NCI-H2107 (cell line): ENCODE measurements at places on chromosomes 6 and 20.
A peak's percentile ranks its signal among the peaks of the same experiment; 100 is the strongest.

- no peak for DNase-seq
Measured at GRCh38 chr20:14422892-14423291, 85.5 kb upstream of the FLRT3 start.

GRCh38 chr20:10360878-10361277 is 73.1 kb downstream of the MKKS start:
- no peak for DNase-seq

DNA sequence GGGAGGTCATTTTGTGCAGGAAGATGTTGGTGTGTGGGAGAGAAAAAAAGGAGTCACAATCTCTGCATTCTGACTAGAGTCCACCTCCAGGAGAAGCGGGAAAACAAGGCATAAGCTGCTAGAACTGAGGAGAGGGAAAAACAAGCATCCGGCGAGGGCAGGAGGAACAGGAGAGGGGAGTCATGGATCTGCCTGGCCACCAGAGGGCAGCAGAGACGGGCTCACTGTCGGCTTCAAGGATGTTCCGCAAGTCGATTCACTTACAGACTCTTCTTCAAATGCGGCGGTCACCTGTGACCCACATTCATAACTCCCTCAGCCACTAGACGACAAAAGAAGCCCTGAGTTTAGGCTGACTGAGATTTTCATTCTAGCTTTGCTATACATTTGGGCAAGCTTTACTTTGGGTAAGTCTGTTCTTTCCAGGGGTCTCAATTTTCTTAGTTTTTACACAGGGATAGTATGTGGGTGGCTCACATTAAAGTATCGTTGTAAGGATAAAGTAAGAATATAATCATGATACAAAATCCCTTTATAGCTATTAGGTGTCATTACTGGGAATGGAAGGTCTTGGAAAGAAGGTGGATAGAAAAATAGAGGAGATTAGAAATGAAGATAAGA is 6.6 kb upstream of the BTNL2 start:
- DNase-seq = peak; percentile 2

DNA sequence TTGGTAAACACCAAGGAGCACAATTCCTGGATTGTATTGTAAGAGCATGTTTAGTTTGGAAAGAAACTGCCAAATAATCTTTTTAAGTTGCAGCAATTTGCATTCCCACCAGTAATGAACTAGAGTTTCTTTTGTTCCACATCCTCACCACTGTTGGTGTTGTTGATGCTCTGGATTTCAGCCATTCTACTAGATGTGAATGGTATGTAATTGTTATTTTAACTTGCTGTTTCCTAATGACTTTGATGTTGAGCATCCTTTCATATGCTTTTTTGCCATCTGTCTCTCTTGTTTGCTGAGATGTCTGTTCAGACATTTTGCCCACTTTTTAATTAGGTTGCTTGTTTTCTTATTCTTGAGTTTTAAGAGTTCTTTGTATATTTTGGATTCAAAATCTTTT is 1654.1 kb downstream of the GRIK2 start:
- DNase-seq = no peak

- DNase-seq = no peak
Measured at GRCh38 chr20:37510226-37510625, 10.8 kb upstream of the NNAT start.

- no peak for DNase-seq
Measured at GRCh38 chr6:56958481-56958880, 3.6 kb downstream of the BEND6 start.

- peak; percentile 20 for DNase-seq
Measured at GRCh38 chr20:9978397-9979004, 56.3 kb upstream of the ANKEF1 start.

- no peak for DNase-seq
Measured at GRCh38 chr6:109315341-109316110, 66.7 kb downstream of the CD164 start.

DNA sequence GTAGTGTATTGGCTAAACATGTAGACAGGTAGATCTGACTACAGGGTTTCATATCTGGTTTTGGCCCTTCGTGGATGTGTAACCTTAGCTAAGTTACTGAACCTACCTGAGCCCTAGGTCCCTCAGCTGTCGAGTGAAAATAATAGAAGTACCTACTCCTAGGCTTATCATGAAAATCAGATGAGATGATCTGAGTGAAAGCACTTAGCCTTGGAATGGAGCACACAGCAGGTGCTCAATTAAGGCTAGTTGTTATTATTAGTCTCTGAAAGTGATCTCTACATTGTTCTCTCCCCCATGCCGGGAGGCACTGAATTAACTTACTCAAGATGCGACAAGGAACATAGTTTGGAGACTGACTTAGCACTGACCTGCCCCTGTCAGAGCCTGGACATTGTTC is 174.7 kb upstream of the ZNF217 start:
- DNase-seq = no peak

DNA sequence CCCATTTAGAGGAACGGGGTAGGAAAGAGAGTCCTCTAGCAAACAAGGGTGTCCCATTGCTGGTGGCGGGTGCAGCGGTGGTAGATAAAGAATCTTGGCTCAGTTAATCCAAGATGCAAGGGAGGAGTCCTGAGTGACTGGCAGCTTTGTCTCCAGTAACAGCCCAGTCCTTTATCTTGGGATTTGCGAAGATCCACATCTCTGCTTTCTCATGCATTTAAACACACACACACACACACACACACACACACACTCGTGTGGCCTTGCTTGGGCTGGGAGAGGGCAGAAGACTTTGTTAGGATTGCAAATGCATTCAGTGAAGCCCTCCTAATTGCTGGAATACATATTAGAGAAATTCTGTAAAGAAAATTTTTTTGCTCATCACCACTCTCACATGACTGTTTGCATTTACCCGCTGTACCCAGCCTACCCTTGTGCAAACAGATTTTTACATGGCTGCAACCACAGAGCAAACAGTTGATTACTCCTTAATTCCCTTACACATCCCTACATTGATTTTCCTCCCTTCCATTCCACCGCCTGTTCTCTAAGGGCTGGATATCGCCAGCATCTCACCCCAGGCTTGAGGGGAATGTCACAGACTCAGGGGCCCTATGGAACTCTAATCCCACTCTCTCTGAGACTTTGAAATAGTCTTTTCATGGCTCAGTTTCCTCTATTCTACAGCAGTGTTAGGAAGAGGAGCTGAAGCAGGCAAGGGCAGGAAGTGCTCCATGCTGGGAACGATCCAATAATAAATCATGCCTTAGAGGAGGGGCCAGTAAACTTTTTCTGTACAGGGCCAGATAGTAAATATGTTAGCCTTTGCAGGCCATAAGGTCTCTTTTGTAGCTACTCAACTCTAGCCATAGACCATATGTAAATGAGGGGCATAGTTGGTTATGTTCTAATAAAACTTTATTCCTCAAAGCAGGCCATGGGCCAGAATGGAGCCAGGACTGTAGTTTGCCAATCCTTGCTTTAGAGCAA is 3.5 kb downstream of the C6orf132 start:
- DNase-seq = no peak

DNA sequence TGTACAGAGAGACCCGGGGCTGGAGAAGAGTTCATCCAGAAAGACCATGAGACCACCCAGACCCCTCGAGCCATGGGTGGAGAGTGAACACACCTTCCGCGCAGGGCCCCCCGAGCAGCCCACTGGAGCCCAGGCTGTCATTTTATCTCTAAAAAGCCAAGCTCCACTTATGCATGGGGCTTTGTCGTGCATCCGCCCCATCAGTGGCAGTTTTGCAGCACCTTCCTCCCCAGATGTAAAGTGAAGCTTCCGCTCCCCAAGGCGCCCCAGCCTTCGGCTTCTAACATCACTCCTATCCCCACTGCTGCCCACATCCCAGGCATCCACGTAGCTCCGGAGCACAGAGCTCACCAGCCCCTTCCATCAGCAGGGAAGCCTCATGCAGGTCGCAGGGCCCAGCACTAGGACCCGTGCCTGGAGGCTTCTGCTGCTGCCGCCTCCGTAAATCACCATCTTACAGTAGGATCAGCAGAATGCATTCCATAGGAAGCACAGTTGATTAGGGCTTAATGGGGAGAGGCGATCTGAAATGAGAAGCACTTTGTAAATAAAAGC is 301.1 kb downstream of the TAF4 start:
- no peak for DNase-seq

DNA sequence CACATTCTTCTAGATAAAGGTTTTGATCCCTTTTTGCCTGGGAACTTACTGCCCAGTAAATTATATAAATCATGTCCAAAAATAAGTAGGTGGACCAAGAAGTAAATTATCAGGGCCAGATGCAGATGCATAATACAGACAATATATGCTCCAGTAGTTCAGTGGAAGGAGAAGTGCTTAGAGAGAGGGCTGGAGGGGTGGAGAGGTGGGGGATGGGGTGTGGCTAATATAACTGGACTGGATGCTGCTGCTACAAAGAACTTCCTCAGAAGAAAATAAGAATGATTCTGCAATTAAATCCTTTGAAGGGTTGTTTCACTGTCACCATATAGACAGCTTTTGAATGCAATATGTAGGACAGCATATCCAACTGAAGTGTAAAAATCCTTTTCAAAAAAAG is 14.8 kb upstream of the TFAP2D start:
- DNase-seq = no peak

- DNase-seq = no peak
Measured at GRCh38 chr6:13284646-13285045, 43.7 kb downstream of the TBC1D7 start.

- no peak for DNase-seq
Measured at GRCh38 chr6:56220078-56220477, 27.3 kb downstream of the COL21A1 start.

DNA sequence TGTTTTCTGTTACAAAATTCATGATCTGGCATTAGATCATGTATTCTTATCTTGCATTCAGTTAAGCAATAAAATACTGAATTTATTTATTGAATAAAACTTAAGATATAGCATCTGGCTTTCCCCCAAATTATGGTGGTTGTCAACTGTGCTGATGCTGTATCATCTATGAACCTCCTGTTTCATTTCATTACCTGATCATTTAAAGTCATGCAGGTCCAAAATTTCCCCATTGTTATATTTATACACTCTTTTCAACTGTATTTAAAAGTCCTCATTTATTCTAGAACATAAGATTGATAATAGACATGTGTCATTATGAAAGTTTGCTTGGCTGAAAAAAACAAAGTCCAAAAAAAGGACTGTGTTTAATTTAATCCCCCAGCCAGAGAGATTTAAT is 627.4 kb upstream of the ADGRB3 start:
- no peak for DNase-seq

GRCh38 chr6:154506991-154507898 is 3.2 kb downstream of the CNKSR3 start:
- DNase-seq = no peak

- no peak for DNase-seq
Measured at GRCh38 chr6:143501851-143502250, 9.7 kb downstream of the FUCA2 start.

DNA sequence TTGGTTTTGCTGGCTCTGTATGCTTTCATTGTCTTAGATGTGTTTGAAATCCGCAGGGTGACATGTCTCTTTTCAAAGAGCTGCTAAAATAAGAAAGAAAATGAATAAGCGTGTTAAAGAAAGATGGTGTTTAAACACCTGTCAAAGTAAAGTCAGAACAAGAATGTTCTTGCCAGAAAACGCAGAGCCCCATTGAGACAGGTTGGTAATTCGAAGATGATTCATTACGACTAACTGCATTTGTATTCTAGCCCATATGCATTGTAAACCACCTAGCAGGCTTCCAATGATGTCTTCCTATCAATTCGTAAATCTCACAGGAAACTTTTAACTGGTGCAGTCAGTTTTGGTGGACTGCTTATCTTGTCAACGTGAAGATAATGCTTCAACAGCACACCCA is 16.8 kb downstream of the PHACTR2 start:
- no peak for DNase-seq

GRCh38 chr6:52858416-52858815 is 17.8 kb upstream of the GSTA5 start:
- no peak for DNase-seq

DNA sequence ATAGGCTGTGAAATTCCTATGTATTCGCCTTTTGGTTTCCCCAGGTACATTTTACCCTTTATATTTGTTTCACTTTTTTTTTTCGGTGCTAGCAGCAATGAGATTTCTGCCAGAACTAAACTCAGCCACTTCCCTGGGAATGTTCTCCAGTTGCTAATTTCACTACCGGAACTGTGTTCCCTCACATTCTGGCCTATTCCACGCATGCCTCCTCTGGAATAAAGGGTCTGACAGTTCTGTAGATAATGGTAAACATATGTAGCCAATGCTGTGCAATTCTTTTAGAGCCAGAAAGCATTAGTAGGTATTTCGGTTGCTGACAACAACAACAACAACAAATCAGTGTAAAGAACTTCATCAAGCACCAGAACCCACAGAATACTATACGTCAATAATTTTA is 96.1 kb upstream of the TBX18 start:
- no peak for DNase-seq

- no peak for DNase-seq
Measured at GRCh38 chr6:141963543-141964295, 169.0 kb upstream of the GJE1 start.

GRCh38 chr6:156984178-156984738 is 207.1 kb downstream of the ARID1B start:
- DNase-seq = no peak

DNA sequence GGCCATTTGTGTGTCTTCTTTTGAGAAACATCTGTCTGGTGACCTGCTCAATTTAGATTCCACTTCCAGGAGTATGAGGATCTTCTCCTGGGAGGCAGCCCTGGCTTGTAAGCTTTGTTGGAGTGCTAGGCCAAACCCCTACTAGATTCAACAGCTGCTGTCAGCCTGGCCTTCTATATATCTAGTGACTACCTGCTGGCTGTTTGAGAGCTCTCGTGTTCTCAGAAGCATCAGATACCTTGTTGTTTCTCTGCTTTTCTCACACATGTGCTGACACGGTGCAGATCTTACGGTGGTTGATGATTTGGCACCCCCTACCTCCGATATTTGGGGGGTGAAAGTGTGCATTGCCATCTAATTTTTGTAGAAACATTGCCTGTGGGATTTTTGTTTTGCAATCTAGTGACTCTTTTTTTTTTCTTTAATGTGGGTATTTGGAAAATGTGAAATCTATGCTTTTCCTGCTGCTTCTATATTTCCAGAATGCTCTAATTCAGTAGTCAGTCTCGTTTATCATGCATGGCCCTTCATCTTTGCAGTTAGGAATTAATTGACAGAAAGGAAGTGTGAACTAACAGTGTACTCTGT is 4.7 kb downstream of the CCN2 start:
- DNase-seq = no peak

GRCh38 chr20:7722564-7722963 is 217.7 kb downstream of the HAO1 start:
- no peak for DNase-seq

- DNase-seq = no peak
Measured at GRCh38 chr20:10644458-10645204, 29.2 kb downstream of the JAG1 start.

DNA sequence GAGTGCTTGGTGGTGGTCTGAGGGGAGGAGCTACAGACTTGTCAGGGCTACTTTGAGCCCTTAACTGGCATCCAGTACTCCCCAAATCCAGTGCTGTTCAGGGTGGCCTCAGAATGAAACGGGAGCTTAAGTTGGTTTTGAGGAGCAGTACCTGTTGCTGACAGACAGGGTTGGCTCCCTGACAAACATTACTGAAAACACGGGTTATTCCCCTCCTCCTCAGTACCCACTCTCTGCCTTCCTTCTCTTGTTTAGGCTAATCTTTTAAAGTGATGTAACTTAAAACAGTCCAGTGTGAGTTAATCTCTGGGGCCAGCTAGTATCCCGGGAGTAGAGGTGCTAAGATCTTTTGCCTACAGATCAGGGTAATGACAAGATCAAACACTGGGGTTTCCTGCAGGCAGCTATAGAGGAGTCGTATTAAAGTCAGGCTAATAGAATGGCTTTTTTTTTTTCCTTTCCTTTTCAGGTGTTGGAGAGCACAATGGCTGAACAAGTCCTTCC is 3.7 kb downstream of the TNFAIP3 start:
- no peak for DNase-seq

GRCh38 chr6:141877275-141877983 is 255.3 kb upstream of the GJE1 start:
- DNase-seq = no peak
